Right renal pelvis (tissue), 4 donors: ENCODE measurements at places on chromosomes 7 and 10. TPM values are rescaled to one million over a fixed set of nuclear protein-coding genes. Genes with fewer than 3 reads are reported as not detected.

The CALN1 gene
- polyA plus RNA-seq: 0.46 TPM

The SFTPA1 gene
- polyA plus RNA-seq: 0.14 TPM

The HECTD2 gene
- 35.0 TPM for polyA plus RNA-seq

The SLC4A2 gene
- 97.5 TPM for polyA plus RNA-seq

The MICALL2 gene
- 8.8 TPM for polyA plus RNA-seq

The GCK gene
- polyA plus RNA-seq: 2.8 TPM

The ACSL5 gene
- polyA plus RNA-seq: 5.1 TPM

The PLEKHS1 gene
- 0.18 TPM for polyA plus RNA-seq

The ITIH5 gene
- 26.7 TPM for polyA plus RNA-seq

The CNOT4 gene
- polyA plus RNA-seq: 28.8 TPM

The FRAT1 gene
- polyA plus RNA-seq: 4.0 TPM

The AQP1 gene
- 238 TPM for polyA plus RNA-seq
